ENCODE measurements at places on chromosomes 12 and 14.

DNA sequence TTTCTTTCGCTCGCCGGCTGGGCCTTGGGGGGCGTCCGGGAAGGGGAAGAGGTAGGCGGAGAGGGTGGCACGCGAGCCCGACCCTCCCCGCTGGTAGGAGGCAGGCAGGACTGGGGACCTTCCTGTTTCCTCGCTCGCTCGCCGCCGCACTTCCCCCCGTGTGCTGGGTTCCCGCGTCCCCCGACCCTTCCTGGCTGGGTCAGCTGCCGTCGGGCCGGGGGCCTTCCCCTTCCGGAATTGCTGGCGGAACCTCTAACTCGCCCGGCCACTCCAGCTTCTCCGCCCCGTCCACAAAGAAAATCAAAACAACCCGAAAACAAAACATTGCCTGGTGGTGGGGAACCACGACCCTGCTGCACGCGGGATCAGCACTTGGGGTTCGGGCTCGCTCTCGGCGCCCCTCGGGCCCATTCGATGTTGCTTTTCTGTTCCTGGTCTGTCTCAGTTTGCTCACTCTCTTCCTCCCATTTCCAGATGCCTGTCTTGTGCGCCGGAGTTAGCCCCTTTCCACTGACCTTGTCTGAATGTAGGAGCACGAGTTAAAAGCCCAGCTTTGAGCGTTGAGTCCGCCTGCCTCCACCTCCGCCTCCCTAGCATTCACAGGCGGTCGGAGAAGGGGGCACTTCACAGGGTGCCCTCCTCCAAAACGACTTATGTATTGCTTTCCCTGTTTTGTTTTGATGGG, 581 bp downstream of the PAPOLA start:
- DNase-seq, result no peak

GRCh38 chr12:49627752-49628360, 4.5 kb downstream of the PRPF40B start:
- DNase-seq, result no peak

GRCh38 chr12:69837657-69838415, 12.8 kb downstream of the MYRFL start:
- DNase-seq, result no peak

DNA sequence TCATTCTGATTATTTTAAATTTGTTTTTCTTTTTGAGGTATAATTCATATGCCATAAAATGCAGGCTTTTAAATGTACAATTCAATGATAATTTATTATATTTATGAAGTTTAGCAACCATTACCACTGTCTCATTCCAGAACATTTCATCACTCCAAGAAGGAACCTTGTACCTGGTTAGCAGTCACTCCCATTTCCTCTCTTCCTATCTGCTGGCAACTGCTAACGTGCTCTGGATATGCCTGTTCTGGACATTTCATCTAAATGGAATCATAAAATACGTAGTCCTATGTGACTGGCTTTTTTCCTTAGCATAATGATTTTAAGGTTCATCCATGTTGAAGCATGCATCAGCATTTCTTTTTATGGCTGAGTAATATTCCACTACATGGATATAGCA, 15.5 kb downstream of the CPSF6 start:
- DNase-seq, result no peak

GRCh38 chr14:106842687-106843086, 1316.3 kb downstream of the TMEM121 start:
- DNase-seq, result no peak

DNA sequence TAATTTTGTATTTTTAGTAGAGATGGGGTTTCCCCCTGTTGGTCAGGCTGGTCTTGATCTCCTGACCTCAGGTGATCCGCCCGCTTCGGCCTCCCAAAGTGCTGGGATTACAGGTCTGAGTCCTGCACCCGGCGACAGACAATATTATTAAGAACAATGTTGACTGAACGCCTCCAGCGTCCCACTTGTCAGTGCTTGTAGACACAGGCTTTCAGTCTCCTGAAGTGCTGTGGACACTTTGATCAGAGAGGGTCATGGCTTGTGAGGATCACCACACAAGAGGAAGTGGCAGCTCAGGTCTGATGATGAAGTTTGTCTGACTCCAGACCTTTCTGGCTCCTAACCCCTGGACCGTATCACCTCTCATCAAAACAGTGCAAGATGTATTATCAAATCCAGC, 114.6 kb downstream of the CHST11 start:
- DNase-seq, result no peak

DNA sequence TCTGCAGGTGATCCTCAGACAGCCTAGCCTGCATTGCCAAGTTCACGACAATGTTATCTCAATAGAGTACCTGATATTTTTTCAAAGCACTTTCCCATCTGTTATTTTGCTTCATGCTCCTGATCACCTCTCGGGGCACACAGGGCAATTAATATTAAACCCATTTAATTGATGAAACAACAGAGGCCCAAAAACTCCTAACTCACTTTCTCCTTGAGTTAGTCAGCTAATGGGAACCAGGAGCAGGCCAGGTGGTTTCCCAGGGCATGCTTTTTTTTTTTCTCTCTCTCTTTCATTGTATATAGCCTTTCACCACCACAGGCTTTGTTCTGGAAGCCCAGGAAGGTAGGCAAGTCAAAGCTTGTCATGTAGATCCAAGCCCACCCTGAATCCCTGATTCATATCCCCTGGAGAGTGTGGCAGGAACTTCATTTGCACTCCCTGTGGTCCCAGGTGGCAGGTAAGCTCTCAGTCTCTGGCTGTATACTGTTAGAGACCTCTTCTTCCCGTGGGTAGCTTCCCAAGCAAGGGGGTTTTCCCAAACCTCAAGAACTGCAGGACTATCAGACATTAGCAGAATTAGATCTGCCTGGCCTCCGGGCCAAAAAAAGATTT, 41.6 kb upstream of the MAP1LC3B2 start:
- DNase-seq, result no peak

GRCh38 chr12:29242921-29243431, 93.9 kb downstream of the FAR2 start:
- no peak for DNase-seq

DNA sequence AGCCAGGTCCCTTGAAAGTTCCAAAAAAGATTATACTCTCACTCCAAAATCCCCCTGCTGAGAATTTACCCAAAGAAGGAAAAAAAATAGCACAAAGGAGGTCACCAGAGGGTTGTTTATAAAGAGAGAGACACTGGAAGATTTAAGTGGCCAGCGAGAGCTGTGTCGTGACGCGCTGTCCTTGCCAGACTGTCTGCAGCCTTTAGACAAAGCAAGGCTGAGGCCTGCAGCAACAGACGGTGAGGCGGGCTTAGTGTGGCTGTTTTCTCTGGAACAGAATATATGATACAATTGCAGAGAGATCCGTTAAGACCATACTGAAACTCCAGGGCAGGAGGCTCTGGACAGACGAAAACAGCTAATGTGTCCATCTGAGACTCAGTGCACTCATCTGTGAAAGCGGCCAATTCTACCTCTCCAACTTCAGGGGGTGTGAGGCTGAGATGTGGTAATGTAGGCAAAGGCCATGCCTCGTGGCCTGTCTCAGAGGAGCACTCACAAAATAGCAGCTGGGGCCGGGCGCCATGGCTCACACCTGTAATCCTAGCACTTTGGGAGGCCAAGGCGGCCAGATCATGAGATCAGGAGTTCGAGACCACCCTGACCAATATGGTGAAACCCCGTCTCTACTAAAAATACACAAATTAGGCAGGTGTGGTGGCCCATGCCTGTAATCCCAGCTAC, 36.2 kb downstream of the ANAPC7 start:
- DNase-seq, result no peak

DNA sequence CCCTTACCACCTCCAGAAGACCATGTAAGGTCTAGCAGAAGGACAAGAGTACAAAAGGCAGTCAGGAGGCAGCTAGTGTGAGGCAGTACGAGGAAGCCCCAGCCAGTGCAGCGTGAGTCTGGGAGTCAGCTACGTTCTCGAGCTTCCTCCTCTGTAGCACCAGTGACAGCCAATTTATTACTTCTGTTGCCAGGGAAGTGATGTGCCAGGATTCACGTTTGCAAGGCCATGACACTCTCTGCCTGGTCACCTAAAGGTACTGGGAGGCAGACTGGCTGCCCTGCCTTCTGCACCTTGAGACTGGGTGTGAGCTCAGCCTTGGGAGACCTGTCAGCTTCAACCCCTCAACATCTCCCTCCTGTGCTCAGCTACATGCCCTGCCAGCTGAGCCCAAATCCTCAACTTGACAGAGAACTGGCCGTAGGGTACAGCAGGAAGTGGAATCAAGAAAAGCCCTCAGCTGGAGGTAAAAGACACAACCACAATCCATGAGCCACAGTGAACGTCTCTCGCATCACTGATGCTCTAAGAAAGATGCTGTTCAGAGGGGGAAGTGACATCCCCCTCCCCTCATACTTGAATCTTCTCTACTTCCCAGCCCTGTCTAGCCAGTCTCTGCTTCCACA, 182.5 kb upstream of the RGS6 start:
- no peak for DNase-seq

DNA sequence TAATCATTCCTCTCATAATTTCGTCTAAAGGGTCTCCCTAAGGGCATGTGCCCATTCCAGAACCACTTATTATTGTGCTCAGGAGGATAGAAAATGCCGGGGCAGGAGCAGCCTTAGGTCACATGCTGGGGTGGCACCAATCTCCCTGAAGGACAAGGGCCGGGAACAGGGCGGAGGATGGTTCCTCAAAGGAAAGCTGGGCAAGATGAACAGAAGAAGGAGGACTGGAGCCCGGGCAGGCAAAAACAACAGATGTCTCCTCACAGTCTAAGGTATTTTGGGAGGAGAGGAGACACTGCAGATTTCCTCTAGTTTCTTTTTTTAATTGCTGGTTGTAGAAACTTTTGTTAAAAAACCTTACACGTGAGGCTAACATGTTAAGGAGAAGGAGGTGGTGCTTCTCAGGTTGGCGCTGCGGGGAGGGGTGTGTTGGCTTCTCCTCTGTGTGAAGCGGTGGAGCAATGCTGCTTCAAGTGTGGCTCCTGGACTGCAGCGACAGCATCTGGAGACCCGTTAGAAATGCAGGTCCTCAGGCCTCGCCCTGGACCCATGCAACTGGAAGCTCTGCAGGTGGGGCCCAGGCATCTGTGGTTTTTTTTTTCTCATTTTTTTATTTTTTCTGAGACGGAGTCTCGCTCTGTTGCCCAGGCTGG, 164.8 kb downstream of the AACS start:
- DNase-seq, result no peak

- no peak for DNase-seq
These were observed 213.5 kb upstream of the LHX5 start for GRCh38 chr12:113684908-113685782.

DNA sequence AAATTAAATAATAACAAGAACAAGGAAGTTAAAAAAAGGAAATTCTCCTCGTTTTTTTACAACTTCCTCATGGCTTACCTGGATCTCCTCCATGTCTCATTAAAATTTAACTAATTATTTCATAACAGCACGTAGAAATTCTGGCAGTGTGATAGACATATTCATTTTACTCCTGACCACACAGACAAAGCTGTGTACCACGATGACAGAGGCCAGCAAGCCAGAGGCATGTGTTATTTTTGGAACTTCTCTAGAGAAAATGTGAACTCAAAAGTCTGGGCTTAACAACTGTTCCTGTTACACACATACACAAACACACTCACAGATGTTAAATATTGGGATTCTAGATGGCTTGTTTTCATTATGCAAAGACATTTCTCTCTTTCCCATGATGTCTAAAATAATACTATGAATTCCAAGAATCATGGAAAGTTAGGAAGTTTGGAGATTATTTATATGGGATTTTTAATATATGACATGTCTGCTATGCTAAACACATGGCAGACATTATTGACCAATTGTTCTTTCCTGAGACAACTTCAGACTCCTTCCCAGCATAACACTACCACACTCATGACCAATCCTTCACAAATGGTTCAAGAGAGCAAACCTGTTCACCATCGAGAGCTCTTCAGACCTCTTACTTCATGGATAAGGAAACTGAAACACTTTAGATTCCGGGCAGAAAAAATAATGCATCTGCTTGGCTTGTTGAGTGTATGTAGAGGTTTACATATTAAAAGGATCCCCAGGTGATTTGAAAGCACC, 158.7 kb downstream of the DACT1 start:
- no peak for DNase-seq

GRCh38 chr12:55972911-55973598, 823 bp upstream of the RAB5B start:
- DNase-seq, result no peak

DNA sequence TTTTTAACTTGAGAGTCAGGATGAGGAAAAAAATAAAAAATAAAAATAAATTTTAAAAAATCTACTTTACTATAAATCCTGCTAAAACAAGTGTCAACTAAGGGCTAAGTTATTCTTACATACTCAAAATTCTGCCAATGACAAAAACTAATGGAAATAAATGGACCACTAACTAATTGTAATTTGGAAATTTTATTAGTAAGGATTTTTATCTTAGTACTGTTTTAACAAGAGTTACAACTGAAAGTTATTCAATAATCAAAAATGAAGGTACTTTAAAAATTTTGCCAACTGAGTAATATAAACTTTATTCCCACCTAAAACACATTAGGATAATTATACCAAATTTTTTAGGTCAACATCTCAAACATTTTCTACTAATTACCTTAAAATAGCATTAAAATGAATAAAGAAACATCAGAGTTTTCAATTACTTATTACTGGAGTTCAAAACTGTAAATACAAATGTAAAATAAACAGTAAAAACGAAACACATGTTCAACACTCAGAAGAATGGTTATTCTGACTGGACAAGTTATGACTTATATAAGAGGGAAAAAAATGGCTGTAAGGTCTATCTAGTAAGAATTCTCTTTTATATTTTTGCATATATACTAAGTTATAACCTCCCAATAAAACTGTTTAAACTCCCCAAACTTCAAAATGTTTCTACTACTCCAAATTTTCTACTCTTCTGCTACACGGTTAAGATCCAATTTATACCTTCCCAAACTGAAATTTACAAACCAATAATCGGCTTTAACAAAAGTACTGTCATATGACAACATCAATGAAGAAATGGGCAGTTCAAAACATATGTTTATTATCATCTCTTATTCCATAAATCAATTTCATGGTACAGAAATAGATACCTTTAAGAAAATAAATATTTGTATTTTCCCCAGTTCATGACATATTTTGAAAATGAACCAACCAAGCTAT, 2.7 kb downstream of the HECTD1 start:
- no peak for DNase-seq

- no peak for DNase-seq
These were observed 21.1 kb upstream of the LRTM2 start for GRCh38 chr12:1799051-1799881.

Measured in epithelial cell of prostate (primary cell).